ENCODE measurements at places on chromosomes 6 and 20. TPM values are rescaled to one million over a fixed set of nuclear protein-coding genes. Genes with fewer than 3 reads are reported as not detected.

- DNase-seq, result no peak
Observed at GRCh38 chr6:8657522-8657921, 222.2 kb upstream of the SLC35B3 start.

The FILIP1 gene
- total RNA-seq, result 118 TPM

DNA sequence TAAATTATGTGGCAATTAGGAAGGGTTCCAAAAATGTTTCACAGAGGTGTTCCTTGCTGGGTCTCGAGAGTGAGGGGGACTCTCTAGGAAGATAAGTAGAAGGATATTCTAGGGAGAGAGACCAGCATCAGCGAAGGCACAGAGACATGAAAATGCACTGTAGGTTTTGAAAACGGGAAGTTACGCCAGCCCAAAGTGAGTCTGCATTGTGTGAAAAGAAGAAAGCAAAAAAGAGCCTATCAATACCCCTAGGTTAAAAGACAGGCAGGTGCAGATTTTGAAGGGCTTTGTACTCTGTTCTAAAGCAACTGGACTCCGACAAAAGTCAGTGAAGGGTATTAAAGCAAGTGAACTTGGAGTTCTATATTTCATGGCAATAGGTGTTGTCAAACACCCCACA is 25.7 kb upstream of the MRAP2 start:
- no peak for DNase-seq

DNA sequence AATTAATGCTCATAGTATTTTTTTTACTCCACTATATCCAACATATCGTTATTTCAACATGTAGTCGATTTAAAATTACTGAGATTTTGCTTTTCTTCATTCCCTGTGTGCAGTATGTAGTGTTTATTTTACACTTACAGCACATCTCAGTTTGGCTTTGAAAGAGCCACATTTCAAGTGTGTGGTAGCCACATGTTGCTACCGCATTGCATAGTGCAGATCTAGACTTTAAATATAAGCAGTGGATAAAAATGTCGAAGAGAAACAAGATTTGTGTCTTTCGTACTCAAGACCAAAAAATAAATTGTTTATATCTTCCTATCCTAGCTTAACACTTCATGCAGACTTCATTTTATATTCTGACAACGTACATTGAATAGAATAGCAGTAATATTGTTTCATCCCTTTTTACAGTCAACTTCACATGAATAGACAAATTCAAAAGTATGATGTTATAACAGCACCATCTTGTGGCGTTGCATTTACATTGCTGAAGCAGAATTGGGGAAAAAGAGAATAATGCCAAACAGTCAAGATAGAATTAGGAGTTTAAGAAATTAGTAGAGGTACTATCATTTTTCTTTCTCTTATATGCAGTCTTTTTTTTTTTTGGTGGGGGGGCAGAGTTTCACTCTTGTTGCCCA is 29.9 kb downstream of the FBXO5 start:
- no peak for DNase-seq

DNA sequence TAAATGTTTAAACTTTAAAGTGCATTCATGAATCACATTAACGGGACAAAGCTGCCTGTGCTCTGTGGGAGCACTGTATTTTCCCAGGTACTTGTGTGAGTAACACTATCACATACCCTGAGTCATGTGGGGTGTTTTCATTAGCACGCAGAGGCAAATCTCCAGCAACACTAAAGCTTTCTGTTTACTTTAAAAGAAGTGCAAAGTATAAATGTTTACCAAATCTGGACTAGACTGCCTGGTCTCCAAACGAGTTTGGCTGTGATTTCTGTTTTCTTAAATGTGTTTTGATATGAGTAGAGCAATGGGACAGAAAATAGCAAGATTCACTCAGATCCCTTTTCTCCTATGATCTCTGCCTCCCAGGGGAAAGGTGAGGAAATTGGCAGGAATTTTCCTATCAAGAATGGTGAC is 28.8 kb upstream of the RIPPLY2 start:
- no peak for DNase-seq
